Stimulated activated CD4-positive, alpha-beta T cell treated with anti-CD3 and anti-CD28 coated beads, Interleukin-1b, Interleukin-23, amount 100 ng/mL, for 24 hours (primary cell): ENCODE measurements at places on chromosomes 6 and 20.

DNA sequence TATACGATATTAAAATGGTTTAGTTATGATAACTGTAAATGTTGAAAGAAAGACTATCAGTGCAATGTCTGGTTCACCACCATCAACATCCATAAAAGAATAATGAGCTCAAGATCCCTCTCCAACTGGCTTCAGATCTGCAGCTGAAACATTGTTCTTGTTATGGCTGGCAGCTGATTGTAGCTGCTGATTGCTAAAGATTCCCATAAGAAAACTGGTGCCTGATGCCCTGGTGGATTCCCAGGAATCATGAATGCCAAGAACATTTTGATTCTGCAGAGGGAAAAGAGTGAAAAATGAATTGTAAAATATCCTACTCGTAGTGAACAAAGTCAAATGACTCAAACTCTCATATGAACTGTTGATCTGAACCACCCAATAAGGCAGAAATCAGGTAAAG, 1160.2 kb downstream of the EPHA7 start:
- no peak for DNase-seq

DNA sequence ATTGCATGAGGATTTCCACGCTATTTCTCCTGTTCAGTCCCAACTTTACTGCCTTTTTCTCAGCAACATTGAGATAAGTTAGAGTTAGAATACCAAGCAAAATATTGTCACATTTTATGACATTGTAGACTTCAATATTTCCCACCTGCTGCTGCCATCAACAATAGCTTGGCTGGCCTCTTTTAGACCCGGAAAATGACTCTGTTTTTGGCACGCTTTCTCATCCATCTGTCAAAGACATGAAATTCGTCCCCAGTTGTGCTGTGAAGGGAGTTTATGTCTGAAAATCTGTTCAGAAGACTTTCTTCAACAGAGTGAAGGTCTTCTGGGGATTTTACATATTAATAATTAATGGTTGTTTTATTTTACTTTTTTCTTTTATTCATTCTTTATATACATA, 857.3 kb downstream of the FRK start:
- no peak for DNase-seq

DNA sequence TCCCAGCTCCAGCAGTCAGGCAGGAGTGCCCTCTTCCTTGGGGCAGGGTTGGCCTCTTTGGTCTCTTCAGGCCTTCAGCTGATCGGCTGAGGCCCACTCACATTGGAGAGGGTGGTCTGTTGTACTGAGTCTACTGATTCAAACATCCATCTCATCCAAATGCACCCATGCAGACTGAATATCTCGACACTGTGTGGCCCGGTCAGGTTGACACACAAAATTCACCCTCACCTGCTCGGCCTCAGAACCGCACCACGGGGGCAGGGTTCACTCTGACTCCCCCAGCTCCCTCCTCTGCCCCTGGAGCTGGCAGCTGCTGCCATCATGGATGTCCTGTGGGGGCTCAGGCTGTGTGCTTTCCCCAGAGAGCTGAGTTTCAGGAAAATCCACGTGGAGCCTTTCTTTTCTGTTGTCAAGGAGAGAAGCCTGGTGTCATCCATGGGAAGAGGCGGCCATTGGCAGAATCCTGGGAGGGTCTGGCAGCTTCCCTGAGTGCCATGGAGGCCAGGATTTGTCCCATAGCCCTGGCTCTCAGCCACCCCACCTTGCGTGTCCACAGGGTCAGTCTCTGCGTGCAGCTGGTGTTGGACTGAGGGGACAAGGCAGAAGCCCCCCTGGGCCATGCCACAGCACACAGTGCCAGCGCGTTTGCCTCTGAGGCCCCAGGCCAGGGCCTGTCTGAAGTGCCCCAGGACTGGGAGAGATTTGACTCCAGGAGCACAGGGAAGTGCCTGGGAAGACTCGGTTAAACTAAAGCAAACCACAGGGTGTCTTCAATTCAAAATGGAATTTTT, 114.1 kb downstream of the ERMARD start:
- no peak for DNase-seq

DNA sequence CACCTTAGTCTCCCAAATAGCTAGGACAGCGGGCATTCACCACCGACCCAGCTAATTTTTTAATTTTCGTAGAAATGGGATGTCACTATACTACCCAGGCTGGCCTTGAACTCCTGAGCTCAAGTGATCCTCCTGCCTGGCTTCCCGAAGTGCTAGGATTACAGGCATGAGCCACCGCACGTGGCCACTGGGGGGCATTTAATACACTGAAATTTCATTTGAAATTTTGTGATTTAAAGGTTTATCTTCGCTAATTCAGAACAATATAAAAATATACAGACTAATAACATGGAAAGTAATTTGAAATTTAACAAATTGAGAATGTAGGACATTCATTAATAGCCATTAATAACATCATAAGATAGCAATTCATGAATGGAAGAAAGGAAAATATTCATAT, 20.5 kb upstream of the TBC1D32 start:
- no peak for DNase-seq

DNA sequence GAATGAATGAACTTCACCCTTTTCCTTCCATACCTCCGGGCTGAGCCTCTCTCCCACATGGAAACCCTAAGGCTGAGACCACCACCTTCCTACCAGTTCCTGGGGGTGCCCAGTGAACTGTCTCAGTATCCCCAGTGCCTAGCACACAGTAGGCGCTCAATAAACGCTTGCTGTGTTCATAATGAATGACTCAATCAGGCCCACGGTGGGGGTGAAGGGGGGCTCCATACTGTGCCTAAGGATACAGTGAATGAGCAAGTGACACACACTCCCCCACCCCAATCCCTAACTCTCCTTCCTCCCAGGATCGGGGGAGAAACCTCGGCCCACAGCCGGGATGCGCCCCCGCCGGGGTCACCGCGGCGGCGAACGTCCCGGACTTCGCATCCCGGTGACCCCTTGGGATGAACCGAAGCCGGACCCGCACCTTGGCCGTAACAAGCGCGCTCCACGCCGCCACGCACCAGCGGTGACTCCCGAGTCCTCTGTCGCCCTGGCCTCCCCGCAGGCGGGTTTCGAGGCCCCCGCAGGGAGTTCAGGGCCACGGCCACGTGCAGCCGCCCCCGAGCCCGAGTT, 592 bp downstream of the KCNG1 start:
- no peak for DNase-seq

DNA sequence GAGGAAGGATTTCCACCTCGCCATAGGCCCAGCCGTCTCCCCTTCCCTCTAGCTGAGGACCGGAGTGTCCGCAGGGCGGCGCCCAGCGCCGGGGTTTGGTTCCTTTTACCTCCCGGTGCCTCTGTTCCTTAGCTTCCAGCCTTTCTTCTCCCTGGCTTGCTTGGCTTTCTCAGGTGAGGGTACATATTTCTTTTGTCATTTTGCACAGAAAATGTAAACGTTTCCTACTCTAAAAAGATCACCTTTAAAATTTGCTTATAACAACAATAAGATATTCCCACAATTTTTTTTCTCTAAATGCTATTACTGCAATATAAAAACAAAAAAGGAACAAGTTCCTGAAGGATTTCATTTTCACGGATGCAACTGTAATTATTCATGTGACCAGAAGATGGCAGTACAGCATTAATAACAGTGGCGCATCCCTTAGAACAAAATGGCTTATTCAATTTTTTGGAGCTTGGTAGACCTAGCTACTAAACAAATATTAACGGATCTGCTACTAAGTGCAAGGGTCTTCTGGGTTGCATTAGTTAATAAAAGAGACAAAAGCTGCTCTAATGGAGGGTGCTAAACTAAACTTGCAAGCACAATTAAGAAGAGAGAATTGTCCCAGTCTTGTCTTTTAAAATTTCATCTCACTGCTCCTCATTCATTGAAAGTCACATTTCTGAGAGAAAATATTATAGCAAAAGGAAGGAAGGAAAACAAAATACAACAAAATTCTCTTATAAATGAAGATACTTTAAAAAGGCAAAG, 172.9 kb downstream of the ADGRG6 start:
- no peak for DNase-seq

GRCh38 chr6:6319952-6320811, at the start of gene F13A1:
F13A1 (minus strand) TSS chr6:6320662; CDS start chr6:6318664, 1,998 bp downstream.
- no peak for DNase-seq

- no peak for DNase-seq
Measured at GRCh38 chr6:15894973-15895725, 232.3 kb upstream of the DTNBP1 start.

DNA sequence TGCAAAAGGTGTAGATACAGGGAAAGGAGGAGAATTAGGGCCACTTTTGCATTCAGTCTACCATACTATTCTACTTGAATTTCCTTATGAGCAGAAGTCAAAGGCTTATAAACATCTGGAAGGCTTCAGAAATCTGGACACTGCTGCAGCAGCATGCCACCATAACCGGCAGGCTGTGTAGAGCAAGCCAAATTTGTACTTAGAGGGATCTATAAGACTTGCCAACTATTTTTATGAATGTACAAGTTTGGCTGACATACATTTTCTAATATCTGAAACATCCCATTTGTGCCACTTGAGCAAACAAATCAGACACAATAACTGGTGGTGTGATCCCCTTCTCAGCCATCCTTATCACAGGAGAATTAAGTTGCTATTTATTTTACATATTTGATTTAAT, 14.0 kb upstream of the PLCB1 start:
- no peak for DNase-seq

GRCh38 chr6:157726892-157727628, 96.0 kb upstream of the SNX9 start:
- DNase-seq: no peak

DNA sequence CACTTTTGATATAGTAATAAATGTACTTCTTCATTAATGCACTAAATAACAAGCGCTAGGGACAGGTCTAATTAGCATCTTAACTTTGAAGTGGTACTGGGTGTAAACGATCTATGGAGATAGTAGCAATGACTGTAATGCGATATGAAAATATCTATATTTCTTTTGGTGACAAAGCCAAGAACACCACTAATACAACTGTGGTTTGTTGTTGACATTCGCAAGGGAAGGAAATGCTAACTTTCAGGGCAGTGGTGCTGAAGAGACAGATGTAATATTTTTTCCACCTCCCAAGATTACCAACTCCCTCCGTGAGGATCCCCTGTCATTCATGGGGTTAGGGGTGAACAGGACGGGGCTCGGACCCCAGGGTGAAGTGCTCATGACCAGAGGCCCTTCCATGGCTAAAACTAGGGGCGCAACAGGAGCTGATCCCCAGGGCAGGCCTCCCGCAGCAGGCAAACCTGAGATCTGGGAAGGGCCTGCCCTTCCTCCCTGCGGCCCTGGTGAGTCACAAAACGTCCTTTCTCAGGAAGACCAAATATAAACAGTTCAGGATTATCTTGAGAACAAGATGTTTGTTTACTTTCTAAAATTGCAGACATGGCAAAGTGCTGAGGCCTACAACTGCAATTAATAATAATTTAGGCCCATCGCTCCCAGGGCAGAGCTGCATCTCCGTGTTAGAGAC, 65.0 kb upstream of the TOX2 start:
- DNase-seq: no peak

DNA sequence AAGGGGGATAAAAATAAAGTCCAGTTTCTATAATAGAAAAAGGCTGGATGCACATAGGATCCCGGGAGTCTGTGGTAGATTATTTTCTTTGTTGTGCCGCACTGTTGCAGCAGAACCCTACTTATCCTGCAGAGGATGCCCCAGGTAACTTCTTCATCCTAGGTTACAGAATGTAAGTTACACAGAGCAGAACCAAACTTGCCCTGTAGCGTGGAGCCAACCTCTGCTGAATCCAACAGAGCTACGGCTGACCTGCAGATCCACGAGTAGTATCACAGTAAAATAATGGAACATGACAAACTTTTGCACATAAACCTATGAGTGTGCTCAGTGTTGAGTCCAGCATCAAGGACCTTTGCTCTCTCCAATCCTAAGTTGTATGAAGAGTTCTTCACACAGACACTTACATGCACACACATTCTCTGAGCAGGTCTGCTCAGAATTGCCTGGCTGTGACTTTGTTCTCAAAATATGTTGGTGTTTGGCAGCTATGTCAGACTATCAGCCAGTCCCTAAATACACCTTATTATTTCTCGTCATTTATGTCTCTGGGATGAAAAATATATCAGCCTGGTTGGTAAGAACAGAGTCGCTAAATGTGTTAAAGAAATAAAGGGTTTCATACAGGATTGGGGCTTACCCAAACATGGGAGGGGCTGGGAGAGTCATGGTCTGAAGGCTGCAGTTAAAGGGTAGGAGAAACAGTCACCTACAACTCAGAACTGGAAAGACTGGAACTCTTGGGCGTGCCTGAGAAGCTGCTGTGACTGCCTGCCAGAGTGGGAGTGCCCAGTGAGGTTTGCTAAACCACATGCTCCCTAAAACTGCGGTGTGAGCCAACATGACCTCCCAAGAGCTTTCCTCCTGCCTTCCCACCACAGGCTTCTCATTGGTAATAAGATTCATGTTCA, 165.1 kb upstream of the SLC24A3 start:
- DNase-seq: no peak

DNA sequence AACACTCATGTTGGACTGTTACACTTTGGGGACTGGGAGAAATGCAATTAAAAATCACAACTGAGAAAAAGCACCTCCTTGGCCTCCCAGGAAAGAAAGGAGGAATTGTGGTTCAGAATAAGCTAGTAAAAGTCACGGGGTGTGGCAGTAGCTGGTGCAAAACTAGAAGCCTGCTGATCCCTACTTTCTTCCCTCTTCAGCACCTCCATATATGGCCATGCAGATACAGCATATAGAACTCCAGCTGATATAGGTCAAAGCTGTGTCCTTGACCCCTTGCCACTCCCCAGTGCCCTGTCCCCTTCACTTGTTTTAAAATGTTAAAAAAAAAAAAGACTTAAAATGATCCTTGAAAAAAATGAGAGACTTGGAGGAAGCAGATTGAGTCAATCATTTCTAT, 5.5 kb upstream of the FLRT3 start:
- no peak for DNase-seq

DNA sequence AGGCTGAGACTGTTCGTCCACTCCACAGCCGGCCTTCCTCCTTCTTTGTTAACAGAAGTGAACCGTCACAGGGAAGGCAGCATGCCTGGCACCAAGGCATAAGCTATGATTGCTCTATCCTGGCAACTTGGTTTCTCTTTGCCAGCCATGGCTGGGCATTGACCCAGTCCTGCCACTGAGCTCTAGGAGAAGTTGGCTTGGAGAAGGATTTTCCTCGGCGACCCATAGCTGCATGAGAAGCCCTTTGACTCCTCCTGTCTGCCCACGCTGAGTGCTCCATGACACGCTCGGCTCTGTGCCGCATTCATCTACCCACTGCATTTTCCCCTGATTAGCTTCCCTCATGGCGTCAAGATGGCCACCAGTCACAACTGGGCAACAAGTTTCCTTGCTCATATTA, 111.8 kb upstream of the EXOC2 start:
- no peak for DNase-seq

DNA sequence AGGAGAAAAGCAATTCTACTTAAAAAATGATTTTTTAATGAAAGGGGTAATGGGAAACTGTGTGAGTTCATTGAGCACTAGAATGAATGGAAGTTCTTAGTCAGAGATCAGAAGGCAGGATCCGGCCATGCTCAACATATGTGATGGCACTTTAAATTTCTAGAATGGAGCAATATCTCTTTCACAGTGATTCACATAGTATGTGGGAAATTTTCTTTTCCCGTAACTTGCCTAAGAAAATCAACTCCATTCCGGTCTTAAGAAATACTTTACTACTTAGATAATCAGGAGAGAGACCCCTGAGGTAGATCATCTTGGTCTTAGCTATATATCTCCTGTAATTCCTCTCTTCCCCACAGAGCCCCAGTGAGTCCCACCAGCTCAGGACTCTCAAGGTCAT, 131.8 kb downstream of the SCML4 start:
- DNase-seq: no peak

- DNase-seq: no peak
Measured at GRCh38 chr6:13433709-13434121, 53.7 kb downstream of the GFOD1 start.

GRCh38 chr20:42482808-42483207, 706.9 kb downstream of the PTPRT start:
- DNase-seq: no peak
